Nucleus accumbens (tissue), 56 donors: ENCODE measurements at places on chromosomes 6 and 20.

GRCh38 chr20:34271956-34272355 lies 30.7 kb downstream of the ASIP start:
- DNase-seq = no peak

DNA sequence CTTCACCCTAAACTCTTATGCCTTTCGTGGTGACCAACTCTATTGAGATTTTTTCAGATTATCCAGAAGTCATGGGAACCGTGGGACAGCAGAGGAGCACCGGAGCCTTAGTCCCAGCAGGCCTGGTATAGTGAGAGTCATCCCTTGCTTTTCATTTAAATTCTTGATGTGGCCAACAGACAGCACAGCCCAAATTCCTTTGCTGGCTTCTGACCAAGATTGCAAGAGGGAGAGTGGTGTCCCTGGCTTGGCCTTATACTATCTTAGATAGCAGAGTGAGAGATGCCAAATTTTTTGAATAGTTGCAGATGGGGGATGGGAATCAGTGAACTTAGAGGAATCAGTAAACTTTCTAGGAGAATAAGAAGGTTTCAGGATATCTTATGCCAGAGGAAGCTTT lies 7.8 kb downstream of the STX11 start:
- no peak for DNase-seq

GRCh38 chr6:33990061-33990541 lies 155.8 kb downstream of the GRM4 start:
- no peak for DNase-seq

DNA sequence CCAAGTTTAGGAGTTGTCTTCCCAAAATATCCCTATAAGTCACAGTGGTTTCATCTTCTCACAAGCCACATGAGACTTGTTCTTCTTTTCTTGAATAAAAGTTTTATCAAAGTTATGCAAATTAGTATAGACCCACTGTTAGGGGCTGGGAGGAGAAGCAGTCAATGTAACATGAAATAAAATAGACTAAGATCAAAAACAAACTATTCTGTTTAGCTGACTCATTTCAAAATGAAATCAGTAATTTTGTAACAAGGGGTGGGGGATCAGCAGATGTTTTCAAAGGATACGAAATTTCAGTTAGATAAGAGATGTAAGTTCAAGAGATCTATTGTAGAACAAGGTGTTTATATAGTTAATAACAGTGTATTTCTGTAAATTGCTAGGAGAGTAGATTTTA lies 339.6 kb upstream of the PRDM1 start:
- no peak for DNase-seq

DNA sequence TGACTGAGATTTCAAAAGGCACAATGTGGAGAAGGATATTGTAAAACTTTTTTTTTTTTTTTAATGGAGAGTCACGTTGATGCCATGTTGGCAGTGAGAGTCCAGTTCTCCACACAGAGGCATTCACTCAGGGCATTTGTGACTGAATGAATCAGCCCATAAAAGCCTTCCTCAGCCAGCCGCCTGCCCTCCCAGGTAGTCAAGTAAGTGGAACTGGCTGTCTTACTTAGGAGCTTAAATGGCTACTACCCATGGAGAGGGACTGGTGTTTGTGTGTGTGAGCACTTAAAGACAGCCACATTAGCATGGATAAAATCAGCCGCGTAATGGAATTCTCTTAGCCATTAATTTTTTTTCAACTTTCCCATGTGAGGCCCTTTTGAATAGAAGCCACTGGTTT lies 12.6 kb downstream of the AAR2 start:
- DNase-seq = no peak

- DNase-seq = no peak
These were observed 23.7 kb upstream of the ADGRF4 start for GRCh38 chr6:47674673-47675072.

- no peak for DNase-seq
These were observed 809.6 kb downstream of the TENT5A start for GRCh38 chr6:80942911-80943310.

DNA sequence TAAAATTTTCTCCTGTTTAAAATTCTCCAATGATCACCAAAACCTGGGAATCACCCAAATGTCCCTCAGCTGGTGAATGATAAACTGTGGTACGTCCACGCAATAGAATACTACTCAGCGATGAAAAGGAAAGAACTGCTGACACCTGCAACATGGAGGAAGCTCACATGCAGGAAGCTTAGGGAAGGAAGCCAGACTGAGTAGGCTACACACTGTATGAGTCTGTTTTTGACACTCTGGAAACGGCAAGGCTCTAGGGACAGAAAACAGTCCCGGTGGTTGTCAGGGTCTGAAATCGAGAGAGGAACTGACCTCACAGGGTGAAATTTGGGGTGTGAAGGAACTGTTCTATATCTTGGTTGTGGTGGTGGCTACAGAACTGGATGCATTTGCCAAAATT lies 25.2 kb upstream of the TLDC2 start:
- DNase-seq = no peak

DNA sequence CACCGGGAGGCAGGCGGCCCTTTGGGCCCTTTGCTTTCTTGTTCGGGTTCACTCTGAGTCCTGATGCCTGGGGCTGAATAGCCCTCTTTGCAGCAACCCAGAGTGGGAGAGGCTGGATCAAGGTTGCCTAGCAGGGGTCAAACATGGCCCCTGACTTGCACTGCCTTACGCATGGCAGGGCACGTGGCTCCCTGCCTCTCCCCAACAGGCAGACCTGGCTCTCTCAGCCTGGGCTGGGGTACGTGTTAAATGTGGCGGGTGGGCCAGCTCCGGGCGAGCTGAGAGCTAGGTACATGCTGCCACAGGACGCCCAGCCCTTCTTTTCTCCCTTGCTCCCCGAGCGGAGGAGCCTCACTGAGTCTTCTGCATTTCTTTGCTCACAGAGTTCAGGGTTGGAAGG lies 7.3 kb downstream of the C6orf132 start:
- no peak for DNase-seq

DNA sequence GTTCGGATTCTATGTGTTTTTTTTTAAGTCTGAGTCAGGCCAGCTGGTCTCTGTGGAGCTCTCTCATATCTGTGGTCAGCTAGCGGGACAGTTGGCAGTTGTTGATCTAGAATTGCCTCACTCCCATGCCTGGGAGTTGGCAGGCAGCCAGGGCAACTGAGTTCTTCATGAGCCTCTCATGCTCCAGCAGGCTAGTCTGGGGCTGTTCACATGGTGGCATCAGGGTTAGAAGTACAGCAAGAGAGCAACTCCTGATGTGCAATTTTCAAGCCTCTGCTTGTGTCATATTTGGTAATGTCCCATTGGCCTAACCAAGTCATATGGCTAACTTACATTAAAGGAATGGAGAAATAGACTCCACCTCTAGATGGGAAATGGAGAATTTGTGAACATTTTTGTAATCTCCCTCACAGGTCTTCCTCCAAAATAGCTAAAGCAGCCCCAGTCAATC lies 6.7 kb upstream of the IFT52 start:
- DNase-seq = peak; percentile 35

DNA sequence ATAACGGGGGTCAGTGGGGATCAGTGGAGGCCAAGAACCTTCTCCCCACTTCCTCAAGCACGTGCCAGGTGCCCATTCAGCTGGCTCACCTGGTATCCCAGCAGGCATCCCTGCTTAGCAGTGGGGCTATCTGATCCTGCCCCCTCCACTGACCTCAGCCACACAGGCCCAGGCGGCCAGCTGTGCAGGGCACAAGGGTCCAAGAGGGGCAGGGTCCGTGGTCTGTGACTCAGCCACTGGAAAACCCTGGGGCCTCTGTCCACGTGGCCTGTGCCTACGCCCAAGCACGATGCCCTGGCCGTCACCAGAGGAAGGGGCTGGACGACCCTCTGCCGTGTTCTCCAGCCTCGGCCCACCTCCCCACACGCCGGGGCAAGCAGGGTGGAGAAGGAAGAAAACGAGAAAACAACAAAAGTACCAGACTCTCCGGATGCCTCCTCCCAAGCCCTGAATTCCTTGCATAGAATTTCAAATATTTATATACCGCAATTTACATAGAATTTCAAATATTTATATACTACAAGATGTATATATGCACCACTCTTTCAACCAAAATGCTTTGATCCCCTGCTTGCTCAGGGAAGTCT lies 12.1 kb downstream of the PXDC1 start:
- DNase-seq = no peak

GRCh38 chr20:40848526-40848925 lies 159.5 kb upstream of the MAFB start:
- DNase-seq = no peak

DNA sequence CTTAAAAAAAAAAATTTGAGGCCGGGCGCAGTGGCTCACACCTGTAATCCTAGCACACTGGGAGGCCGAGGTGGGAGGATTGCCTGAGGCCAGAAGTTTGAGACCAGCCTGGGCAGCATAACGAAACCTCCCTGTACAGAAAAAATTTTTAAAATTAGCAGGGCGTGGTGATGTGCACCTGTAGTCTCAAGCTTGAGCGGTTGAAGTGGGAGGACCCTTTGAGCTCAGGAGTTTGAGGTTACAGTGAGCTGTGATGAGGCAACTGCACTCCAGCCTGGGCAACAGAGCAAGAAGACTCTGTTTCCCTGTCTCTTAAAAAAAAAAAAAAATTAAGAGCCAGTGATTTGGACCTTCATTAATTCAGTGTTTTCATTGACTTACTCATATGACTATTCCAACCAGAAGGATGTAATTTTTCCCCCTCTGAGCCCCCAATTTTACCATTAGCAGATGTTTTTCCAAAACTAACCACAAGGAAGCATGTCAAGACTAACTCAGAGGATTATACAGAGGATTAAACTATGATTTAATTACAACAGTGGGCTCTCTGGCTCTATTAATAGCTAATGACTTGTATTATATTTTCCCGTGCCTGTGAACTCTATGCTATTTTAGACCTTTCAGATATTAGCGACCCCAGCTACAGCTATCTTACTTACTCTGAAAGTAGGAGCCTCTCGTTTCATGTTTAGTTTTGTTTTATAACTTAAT lies 75.1 kb downstream of the ARID1B start:
- DNase-seq = no peak

GRCh38 chr6:41591859-41592502 lies 45.8 kb downstream of the FOXP4 start:
- DNase-seq = peak; percentile 54

- DNase-seq = no peak
These were observed 3.6 kb downstream of the MAP3K7 start for GRCh38 chr6:90583179-90583835.

GRCh38 chr6:20661721-20662120 lies 127.5 kb downstream of the CDKAL1 start:
- no peak for DNase-seq

DNA sequence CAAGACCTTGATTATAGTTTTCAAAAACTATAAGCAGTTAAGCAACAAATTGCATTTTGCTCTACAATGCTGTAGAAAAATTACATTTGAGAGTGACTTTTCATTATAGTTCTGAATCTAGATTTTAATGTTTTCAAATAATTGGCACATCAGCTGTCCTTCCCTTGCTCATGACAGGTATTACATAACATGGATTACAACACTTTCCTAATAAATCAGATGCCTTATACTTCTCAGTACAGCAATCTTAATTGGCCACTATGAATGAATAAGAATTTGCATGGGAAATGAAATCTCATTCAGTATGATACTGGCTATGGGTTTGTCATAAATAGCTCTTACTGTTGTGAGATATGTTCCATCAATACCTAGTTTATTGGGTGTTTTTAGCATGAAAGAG lies 29.9 kb downstream of the HSF2 start:
- DNase-seq = no peak

GRCh38 chr6:148358196-148358785 lies 15.7 kb downstream of the SASH1 start:
- DNase-seq = no peak

- no peak for DNase-seq
These were observed 1373.5 kb downstream of the GRIK2 start for GRCh38 chr6:102766963-102767362.

DNA sequence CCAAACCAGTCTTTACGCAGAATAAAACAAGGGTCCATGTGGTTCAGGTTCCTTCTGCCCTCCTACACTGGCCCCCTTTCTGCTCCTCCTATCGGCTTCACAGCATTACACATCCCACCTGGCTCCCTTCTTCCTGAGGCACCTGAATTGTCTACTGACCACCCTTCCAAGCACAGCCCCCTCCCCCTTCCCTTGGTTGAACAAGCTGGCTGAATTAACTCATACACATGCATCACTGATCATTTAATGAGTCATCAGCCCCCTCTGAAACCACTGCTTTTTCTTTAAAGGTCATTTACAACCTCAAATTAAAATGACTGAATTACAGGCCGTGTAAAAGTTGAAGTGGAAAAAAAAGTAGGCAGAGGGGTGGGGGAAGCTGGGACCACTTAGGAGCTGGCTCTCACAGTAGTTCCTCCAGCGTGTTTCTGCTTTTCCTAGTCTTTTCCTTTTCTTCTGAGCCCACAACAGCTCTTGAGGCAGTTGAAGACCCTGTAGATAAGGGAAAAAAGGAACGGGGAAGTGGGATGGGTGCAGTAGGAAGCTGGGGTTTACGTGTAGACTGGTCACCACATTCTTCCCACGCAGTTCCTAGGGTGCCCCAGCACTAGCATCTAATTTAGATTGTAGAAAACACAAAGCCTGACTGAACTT lies 67.6 kb downstream of the FYN start:
- no peak for DNase-seq

DNA sequence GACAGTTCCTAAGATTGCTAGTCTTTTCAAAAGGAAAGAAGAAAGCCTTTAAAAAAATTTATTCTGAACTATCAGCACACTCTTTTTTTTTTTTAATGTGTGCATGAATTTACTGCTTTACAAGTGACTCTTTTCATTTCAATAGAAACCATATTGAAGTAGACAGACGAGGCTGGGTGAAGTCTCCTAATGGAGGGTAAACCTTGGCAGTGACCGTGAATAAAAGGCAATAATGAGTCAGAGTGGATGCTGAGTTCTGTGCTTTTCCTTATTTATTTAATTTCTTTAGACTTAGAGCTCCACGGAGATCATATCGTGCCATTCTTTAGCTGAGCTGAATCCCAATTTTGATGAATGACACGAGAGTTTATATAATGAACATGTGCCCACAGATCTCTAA lies 196.9 kb downstream of the PRL start:
- no peak for DNase-seq

- peak; percentile 20 for DNase-seq
These were observed 41.9 kb downstream of the MTHFD1L start for GRCh38 chr6:150907383-150907782.

GRCh38 chr6:151807513-151808370 lies at the start of gene ESR1:
ESR1 (plus strand) TSS chr6:151807682; CDS start chr6:151807913, 231 bp downstream.
- DNase-seq = no peak

- no peak for DNase-seq
These were observed 20.6 kb upstream of the ARHGAP18 start for GRCh38 chr6:129730477-129731165.

DNA sequence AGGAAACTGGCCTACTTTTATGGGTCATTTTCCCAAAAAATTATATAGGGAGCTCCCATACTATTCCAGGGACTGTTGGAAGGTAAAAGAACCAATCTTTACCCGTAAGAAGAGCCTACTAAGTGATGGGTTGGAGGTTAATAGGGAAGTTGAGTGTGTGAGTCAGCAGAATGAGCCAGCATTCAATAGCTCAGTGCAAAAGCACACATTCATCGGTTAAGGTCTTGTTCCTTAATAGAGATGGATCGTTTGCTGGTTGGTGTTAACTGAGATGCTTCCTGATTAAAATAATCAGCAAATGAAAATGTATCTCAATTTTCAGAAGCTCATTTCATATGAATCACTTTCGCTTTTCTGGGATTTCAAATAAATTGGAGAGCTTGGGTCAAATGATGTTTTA lies 115.3 kb upstream of the MRPS10 start:
- no peak for DNase-seq
